ENCODE measurements at places on chromosomes 16 and 17.

DNA sequence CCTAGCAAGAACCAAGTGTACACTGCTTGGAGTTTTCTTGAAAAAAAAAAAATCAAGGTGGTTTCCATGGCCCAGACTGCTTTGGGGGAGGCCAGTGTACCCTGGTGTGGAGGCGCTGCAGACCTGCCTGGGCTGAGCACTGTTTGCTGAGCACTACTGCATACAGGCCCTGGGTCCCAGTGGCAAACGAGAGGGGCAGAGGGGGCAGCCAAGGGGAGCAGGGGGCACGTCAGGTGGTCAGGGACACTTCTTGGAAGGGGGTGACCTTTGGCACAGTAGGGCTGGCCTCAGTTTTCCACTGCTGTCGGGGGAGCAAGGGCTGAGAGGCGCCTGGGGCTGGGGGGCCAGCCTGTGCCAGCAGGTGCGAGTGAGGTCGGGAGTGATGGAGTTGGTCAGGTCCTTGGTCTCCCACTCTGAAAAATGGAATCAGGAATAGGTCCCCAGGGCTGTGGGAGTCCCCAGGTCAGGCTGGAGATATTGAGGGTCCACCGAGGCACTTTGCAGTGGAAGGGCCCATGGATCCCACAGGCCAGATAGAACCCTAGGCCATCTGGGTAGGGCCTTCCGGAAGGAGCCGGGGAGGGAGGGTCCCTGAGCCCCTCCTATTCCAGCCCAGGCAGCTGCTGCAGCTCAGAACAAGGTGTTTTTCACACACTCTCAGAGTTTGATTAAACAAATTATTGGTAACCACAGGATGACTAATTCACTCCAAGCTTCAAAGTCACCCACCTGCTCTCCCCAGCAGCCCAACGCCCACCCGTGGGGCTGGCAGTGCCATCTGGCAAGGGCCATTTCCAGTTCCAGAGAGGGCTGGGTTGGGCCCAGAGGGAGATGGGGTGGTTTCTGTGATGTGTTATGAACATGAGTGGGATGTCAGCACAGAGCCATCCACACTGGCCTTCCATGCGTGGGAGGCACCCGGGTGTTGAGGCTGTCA is 3.5 kb downstream of the ZFPM1 start:
- no peak for DNase-seq

DNA sequence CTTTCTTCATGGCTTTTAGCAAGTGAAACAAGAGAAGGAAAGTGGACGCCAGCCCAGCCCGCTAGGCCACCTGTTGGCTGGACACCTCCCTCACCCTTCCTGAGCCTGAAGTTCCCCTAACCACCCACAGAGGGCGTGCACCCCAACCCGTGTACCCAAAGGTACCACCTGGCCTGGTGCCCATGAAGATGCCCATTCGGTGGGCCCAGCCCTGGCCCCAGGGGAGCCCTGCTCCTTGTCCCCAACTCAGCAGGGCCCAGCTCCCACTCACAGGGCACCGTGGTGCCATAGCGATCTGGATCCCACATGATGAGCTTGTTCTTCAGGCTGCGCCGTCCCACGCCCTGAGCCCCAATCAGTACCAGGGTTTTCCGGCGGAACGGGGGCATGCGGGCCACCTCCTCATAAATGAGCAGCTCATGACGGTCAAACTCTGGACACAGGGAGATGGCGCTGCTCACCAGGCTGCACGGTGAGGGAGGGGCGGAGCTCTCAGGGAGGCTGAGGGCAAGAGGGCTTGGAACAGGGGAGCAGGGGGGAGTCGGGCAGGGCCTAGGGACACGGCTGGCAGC is 26.8 kb downstream of the MPP2 start:
- DNase-seq: no peak

DNA sequence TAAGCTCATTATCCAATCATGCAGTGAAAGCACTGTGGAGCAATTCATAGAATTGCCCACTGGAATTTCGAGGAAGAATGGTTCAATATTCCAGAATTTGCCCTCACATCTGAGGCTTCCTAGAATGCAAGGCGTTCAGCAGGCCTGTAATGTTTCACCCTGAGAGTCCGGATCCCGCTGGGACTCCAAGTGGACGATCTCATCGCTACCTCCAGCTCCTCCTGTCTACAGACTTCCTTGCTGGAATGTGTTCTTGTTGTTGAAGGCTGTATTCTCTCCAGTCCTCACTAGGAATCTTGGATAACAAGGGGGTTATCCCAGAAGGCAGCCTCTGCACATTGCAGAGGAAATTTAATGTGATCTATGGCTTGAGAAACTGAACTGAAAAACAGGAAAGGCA is 7.8 kb downstream of the SLC47A1 start:
- DNase-seq: no peak

GRCh38 chr17:27466376-27466742 is 10.1 kb downstream of the KSR1 start:
- DNase-seq: no peak

DNA sequence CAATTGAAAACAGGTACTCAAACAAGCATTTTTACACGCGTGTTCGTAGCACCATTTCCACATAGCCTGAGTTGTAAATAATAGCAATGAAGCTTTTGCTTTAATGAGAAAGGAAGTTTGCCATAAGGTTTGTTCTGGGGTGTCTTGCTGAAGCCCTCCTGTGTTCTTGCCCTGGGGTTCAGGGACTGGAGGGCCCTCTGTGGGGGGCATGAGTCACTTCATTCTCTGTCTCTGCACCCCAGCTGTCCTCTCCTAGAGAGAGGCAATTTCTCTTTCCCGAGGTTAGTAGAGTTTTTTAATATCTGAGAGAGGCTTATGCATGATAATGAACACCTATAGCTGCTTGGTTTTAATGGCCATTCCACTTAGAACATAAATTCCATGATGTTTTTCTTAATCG is 9.6 kb downstream of the AFMID start:
- no peak for DNase-seq

DNA sequence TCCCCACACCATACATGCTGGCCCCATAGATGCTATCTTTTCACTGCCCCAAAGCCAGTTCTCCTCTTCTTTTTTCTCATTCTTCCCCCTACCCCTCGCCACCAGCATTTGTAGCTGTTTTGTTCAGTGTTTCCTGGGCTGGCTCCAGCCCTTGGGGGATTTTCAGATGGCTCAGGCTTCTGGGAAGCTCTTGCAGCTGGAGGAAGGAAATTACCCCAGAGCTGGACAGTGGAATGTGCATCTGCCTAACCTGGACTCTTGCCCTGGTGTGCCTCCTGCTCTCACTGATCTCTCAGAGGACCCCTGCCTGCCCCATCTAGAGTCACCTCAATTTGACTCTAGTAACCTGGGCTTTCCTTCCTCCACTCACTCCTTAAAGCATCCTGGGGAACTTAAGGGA is 82.8 kb downstream of the MYH13 start:
- no peak for DNase-seq

DNA sequence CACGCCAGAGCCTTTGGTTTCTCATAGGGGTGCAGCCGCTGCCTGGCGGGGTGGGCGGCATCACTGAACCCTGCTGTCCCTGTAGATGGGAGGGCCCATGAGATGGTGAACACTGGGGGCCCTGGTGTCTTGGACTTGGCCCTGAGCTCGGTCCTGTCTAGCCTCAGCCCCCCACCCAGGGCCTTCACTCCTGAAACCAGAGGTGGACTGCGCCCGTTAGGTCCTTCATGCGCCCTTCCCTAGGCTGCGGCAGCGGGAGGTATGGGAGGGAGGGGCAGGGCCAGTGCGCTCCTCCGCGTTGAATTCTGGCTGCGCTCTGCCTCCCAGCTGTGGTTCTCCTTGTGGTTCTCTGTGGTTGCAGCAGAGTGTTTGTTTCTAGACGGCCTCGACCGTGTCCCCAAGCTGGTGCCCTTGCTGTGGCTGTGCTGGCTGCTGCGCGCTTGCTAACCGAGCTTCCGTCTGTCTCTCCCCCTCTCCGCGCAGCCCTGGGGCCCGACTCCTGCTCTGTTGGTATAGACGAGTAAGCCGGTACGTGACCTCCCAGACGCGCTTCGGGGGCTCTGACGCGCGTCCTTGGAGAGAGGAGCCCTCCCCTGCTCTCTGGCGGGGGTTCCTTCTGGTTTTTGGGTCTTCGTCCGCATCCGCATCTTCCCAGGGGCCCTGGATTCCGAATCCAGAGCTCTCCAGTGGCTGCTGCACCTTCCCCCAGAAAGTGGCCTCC is 7.4 kb upstream of the NUDT16L1 start:
- no peak for DNase-seq

- no peak for DNase-seq
Measured at GRCh38 chr16:23298290-23298915, 3.7 kb upstream of the SCNN1B start.

DNA sequence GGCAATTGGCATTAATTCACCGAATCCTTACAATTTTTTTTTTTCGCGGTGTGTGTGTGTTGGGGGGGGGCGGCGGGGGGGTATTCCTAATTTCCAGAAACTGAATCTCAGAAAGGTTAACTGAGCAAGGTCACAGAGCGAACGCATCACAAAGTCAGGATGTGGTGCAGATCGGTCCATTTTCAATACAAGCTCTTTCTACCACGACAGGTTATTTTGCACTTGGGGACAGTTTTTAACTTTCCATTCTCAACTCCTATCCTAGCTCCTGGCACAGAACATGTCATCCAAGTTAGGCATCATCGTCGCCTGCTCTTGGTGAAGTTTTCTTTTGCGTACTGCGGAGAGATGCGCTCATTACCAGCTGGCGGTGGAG is 15.4 kb upstream of the ERN1 start:
- DNase-seq: no peak

DNA sequence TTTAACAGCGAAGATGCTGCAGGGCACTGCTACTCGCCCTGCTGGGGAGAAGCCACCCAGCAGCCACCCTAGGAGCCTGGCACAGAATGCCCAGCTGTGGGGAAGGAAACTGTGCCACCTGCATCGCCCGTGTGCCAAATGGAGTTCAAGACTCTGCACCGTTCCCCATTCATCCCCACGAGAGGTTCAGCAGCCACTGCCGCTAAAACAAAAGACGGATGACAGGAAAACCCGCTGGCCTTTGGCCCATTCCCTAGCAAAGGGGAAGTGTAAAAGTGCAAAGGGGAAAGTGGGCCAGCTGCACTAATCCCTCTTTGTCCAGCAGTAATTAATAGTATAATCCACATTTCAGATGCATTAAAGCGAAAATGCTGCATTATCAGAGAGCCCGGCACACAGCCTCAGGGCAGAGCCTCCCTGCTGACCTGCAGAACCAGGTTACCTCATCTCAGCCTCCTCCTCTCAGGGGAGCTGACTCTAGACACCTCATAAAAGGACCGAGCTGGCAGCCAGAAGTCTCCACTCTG is 37.7 kb downstream of the ZFHX3 start:
- no peak for DNase-seq

DNA sequence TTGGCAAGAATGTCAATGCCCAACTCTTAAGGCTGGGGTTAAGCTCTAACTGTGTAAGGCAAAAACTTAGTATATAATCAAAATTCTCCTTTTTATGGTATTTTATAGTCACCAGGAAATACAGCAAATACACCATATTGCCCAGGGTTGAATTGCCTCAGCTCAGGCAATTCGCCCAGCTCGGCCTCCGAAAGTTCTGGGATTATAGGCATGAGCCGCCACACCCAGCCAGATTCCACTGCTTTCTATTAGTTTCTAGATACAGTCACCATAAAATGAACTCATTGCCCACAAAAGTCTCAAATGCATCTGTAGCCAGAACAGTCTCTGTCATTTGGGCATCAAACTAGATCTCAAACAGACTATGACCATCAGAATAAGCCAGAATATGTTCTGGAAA is 238.7 kb upstream of the TOX3 start:
- no peak for DNase-seq

GRCh38 chr17:56510554-56511342 is 82.8 kb upstream of the NOG start:
- DNase-seq: no peak

DNA sequence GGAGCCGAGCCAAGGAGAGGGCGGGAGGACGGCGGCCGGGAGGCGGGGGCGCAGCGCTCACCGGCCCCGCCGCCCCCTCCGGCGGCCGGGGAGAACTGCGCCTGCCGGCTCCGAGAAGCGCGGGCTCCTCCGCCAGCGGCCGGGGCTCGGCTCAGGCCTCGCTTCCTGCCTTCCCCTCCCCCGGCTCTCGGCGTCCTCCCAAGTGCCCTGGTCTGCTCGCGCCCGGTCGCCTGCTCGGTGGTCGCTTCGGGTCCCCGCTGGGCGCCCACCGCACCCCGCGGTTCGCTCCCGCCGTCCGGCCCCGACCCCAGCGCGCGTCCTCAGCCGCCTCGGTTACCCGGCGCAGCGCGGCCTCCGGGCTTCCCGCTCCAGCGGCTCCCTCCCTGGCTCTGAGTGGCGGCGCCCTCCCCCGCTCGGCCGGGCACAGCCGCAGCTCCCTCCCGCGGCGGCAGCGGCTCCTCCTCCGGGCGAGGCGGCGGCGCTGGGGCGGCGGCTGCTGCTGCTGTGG is 313 bp downstream of the UBTF start:
- DNase-seq: peak; percentile 77

DNA sequence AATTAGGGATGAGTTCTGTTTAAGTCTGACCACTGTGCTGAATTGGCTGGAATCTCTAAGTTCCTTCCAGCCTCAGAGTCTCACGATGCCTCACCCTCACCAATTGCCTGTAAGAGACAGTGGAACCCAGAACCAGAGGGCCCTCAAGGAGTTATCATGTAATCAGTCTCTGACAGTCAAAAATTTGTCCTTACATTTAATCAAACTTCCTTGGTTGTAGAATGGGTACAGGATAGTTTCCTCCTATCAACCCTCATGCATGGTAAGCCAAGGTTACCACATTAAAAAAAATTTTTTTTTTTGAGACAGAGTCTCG is 83.2 kb downstream of the CDK5R1 start:
- DNase-seq: peak; percentile 4

DNA sequence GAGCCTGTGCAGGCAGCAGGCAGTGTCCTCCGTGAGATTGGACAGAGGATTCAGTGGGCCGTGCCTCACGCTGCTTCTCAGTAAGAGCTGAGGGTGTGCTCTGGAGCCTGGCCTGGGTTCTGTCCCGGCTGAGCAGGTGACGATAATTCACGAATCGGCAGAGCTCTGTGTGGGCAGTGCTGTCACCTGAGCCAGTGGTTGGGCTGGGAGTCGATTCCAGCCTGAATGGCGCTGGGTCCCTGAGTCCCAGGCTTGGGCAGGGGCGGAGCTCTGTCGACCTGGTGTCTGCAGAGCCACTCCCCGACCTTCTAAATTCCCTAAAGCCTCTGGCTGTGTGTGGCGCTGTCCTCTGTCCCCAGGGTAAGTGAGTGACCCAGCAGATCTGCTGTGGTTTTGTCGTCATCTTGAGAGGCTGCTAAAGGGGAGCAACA is 8.4 kb downstream of the ACSF3 start:
- no peak for DNase-seq

- DNase-seq: peak; percentile 45
Measured at GRCh38 chr16:50263940-50264929, 2.1 kb upstream of the ADCY7 start.

- DNase-seq: peak; percentile 50
Measured at GRCh38 chr17:36629252-36629847, 28.0 kb downstream of the MRM1 start.

GRCh38 chr16:1559446-1559975 is 26.0 kb downstream of the TMEM204 start:
- DNase-seq: no peak

- no peak for DNase-seq
Measured at GRCh38 chr16:19400711-19401110, 17.0 kb upstream of the TMC5 start.

- peak; percentile 40 for DNase-seq
Measured at GRCh38 chr17:63988741-63989621, 9.2 kb upstream of the PRR29 start.
